Panc1 (cell line): ENCODE measurements at places on chromosomes 11 and 22.
A peak's percentile ranks its signal among the peaks of the same experiment; 100 is the strongest.

DNA sequence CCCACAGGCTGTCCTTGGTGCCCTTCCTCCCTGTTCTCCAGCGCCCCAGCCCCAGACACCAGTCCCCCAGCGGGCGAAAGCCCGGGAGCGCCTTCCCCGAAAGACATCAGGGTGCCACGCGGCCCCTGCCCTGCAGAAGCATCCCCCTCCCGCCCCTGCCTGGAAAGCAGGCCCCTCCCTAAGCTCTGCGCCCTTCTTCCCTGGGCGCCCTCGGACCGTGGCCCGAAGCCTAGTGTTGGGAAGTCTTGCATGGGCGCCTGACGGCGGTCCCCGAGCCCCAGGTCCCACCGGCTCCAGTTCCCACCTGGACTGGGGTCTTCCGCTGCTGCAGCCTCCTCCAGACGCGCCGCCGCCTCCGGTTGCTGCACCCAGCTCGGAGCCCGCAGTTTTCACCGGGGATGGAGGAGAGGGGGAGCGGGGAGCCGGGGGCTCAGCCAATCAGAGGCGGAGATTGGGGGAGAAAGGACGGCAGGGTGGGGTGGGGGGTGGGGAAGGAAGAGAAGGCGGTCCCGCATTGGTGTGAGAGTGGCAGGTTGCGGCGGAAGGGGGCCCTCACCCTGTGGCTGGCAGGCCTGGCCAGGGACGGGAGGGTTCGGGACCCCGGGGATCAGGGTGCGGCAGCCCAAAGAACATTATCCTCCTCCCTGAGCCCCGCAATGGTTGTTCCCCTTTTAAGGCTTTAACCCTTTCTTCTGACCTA, at the start of gene THY1:
TSS of gene THY1 (minus strand) at position 364 of the 700 bp plus-strand sequence. CDS start 2,267 bp downstream, outside the sequence.
- no peak within 1 kb of the TSS for H3K27ac ChIP-seq
- peak within 1 kb of the TSS; percentile 51 for H3K4me3 ChIP-seq
- peaks cover 10% of the 10 kb centered on the region; the same call in 1 of the 2 replicates for H3K4me1 ChIP-seq
- H3K36me3 ChIP-seq, result no peaks in the 10 kb centered on the region
- DNase-seq, result no peak

DNA sequence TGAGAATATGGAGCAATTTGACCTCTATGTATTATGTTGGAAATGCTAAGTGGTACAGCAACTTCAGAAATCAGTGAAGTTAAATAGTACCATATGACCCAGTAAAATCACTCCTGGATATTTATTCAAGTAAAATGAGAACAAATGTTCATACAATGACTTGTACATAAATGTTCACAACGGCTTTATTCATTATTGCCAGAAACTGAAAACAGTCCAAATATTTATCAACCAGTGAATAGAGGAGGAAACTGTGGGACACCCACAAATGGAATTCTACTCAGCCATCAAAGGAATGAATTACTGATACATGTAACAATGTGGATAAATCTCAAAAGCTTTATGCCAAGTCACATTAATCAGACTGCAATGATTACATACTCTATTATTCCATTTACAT, 416.3 kb downstream of the AASDHPPT start:
- no peaks in the 10 kb centered on the region for H3K36me3 ChIP-seq
- no peak overlapping the region for H3K4me3 ChIP-seq
- no peak for DNase-seq
- no peaks in the 10 kb centered on the region for H3K27me3 ChIP-seq
- no peaks in the 10 kb centered on the region for H3K4me1 ChIP-seq

DNA sequence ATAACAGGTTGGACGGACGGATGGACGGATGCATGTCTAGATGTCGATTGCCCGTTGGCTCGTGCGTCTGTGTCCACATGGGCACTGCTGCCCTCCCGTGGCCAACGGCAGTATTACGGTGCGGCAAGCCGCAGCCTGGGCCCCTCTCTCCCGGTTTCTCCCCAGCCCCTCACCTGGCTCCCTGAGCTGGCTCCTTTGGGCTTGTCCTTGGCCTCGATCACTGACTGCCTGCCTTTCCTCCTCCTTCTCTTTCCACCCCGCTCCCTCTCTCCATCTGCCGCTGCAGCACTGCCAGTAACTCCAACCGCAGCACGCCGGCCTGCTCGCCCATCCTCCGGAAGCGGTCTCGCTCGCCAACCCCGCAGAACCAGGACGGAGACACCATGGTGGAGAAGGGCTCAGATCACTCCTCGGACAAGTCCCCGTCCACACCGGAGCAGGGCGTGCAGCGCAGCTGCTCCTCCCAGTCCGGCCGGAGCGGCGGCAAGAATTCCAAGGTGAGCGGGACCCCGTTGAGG, 77.3 kb downstream of the SCN3B start:
- no peaks in the 10 kb centered on the region for H3K36me3 ChIP-seq
- H3K4me3 ChIP-seq, result no peak overlapping the region
- no peak overlapping the region for H3K27ac ChIP-seq
- peaks cover 22% of the 10 kb centered on the region for H3K27me3 ChIP-seq
- H3K4me1 ChIP-seq, result no peaks in the 10 kb centered on the region
- DNase-seq, result no peak

DNA sequence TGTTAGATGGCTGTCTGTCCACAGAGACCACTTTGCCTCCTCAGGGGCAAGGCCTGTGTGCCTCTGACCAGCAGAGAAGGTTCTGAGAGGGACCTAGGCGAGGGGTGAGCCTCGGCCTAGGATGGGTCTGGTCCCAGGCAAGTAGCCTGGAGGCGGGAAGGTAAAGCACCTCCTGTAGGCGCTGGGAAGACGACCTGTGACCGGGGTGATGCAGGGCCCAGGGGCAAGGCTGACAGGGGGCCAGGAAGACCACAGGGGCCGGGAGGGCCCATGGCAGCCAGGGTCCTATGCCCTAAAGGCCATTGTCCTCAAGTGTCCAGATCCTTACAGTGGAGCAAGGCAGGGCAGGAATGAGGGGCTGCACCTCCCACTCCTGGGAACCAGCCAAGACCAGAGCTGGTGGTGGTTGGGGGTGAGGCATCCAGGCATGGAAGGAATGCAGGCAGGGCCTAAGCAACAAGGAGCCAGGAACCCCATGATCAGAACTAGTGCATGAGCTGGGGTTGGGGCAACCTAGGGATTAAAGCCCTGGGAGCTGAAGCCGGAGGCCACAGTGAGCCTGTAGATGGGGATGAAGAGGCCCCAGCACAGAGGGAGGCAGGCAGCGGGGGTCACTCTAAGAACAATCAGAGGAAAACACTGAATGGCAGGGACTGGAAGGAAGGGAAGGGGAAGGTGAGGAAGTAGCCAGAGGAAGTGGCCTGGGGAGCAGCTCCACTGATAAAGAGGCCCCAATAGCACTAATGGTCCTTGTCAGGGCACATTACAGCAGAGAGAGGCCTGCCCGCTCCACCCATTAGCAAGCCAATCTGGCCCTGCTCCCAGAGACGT, 32.9 kb upstream of the KLHL35 start:
- H3K4me3 ChIP-seq, result no peak overlapping the region
- no peak for DNase-seq
- H3K4me1 ChIP-seq, result no peaks in the 10 kb centered on the region

DNA sequence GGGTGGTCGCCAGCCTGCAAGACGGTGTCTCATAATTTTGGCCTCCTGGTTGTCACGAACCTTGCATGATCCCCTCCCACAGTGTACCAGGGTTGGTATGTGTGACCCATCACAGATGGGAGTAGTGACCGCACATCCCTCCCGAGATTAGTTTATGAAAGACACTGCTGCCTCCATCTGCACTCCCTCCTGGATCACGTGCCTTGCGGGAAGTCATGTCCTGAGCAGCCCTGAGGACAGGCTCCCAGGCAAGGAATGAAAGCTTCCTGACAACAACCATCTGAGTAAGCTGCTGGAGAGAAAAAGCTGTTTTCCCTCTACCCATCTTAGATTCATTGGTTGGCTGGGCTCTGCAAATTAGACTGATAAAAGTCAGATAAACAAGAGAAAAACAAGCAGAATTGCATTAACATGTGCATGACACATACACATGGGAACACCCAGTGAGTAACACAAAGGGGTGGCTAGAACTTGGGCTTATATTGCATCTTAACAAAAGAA, 14.4 kb upstream of the PAMR1 start:
- H3K36me3 ChIP-seq, result no peaks in the 10 kb centered on the region
- H3K4me3 ChIP-seq, result no peak overlapping the region
- H3K4me1 ChIP-seq, result no peaks in the 10 kb centered on the region
- DNase-seq, result no peak

GRCh38 chr22:27558658-27559371, 242.7 kb downstream of the MN1 start:
- no peaks in the 10 kb centered on the region for H3K27me3 ChIP-seq
- no peaks in the 10 kb centered on the region for H3K4me1 ChIP-seq

DNA sequence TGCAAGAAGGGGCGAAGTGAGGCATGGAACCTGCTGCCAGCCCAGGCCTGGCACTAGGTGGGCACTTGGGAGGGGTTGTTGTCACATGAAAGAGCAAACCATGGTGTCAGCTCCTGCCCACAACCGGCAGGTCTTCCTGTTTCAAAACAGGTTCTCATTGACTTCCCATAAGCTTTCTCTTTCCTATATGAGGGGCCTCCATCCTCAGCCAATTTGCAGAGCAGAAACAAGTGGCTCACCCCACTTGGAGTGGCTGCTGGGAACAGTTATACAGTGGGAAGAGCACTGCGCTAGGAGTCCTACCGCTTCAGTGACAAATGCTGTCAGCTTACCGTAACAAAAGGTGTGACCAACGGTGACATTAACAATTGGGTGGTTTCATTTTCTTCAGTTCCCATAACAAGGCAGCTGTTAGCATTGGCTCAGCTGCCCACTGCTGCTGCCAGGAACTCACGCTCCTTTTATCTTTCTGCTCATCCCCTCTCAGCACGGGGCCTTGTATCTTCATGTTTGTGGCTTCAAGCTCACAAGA, 10.2 kb upstream of the SSTR3 start:
- no peak for DNase-seq
- no peak overlapping the region for H3K4me3 ChIP-seq
- H3K27me3 ChIP-seq, result no peaks in the 10 kb centered on the region
- H3K27ac ChIP-seq, result no peak overlapping the region

DNA sequence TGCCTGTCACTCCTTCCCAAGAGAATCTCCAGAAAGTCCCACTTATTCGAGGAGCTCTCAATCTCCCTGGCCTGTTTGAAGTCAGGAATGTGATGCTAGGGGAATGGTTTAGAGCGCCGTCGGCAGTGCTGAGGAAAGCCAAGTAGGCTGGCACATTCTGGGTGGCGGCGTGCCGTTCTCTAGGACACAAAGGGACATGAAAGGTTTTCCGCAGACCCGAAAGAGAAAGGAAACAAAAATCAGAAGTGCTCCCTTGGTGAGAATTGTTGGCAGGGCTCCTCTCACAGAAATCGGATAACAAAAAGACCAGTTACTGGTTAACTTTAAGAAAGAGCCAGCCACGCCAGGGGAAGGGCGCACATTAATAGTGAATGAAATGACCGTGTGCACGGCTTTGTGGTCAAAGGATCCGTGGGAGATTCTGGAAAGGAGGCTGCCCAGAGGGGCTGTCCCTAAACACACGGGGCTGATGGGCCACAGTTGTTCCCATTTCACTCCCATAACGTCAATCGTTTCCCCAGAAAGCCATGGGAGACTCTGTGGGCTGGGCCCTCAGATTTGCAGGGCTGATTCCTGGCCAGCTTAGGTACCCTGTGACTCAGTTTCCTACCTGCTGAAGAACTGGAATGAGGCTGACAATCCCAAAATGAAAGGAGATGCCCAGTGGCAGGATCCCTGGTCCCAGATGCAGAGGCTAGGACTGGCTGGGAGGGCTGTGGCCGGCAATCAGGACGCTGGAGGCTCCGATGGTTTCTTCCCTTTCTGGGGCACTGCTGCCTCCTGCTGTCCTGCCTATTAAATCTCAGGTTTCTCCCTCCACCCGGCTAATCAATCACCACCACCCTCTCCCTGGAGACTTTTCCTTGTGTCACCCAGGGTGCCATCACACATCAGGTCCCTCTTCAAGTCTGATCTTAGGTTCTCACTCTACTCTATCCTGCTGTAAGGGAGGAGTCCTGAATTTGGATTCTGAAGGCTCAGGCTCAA, 82.3 kb downstream of the RCN1 start:
- H3K4me1 ChIP-seq, result no peaks in the 10 kb centered on the region
- peaks cover 5% of the 10 kb centered on the region; the same call in 1 of the 2 replicates for H3K27me3 ChIP-seq
- H3K4me3 ChIP-seq, result no peak overlapping the region

- no peak for DNase-seq
- H3K27me3 ChIP-seq, result no peaks in the 10 kb centered on the region
- H3K4me3 ChIP-seq, result no peak overlapping the region
- peak overlapping the region; percentile 98 for H3K27ac ChIP-seq
- peaks cover 57% of the 10 kb centered on the region for H3K4me1 ChIP-seq
These were observed 28.2 kb downstream of the C2CD3 start for GRCh38 chr11:74142624-74143023.

GRCh38 chr11:112042161-112042960, 17.2 kb downstream of the DLAT start:
- no peak overlapping the region for H3K4me3 ChIP-seq
- peaks cover 38% of the 10 kb centered on the region for H3K36me3 ChIP-seq
- H3K4me1 ChIP-seq, result no peaks in the 10 kb centered on the region
- H3K27ac ChIP-seq, result no peak overlapping the region
- DNase-seq, result no peak

DNA sequence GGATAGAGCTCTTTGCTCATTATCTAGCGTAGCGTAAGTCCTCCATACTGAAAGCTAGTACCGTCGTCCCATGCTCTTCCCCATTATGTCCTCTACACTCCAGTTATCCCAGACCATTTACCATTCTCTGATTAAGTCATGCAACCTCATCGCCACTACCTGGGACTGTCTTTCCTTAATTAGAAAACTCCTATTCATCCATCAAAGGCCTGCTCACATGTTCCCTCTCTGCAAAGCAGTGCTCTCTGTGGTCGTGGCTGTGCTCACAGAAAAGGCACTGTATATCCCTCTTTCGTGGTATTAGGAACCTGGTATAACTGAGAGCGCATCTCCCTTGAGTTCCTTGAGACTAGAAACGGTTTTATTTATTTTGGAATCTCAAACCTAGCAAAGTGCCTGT, 253.3 kb downstream of the KIRREL3 start:
- H3K4me3 ChIP-seq, result no peak overlapping the region
- no peaks in the 10 kb centered on the region for H3K4me1 ChIP-seq
- no peak overlapping the region for H3K27ac ChIP-seq

DNA sequence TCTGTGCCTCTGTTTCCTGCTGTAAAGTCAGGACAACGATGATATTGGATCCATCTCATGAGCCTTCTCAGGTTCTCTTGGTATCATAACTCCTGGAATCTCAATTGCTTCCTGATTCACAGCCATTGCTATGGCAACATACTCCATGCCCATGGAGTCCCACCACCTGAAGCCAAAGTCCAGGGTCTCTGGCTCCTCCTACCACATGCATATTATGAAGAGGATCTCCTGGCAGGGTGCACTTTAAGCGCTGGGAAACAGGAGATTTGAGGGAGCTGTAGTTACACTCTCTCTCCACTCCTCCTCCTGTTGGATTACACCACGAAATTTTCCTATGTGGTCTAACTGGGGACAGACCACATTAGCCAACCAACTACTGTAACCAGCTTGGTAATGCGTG, 130.9 kb upstream of the SEZ6L start:
- no peak for DNase-seq
- no peak overlapping the region for H3K27ac ChIP-seq
- H3K27me3 ChIP-seq, result no peaks in the 10 kb centered on the region
- no peak overlapping the region for H3K4me3 ChIP-seq
- H3K4me1 ChIP-seq, result no peaks in the 10 kb centered on the region

GRCh38 chr11:125950696-125951651, 5.1 kb downstream of the VSIG10L2 start:
- H3K27me3 ChIP-seq, result no peaks in the 10 kb centered on the region
- no peaks in the 10 kb centered on the region for H3K36me3 ChIP-seq
- H3K4me3 ChIP-seq, result no peak overlapping the region
- H3K27ac ChIP-seq, result no peak overlapping the region
- no peak for DNase-seq
